ENCODE measurements at places on chromosomes 12 and 14.

GRCh38 chr14:106038263-106038662 is 511.9 kb downstream of the TMEM121 start:
- H3K36me3 ChIP-seq, result no peaks in the 10 kb centered on the region
- no peak overlapping the region for H3K27ac ChIP-seq
- H3K4me3 ChIP-seq, result no peak overlapping the region

DNA sequence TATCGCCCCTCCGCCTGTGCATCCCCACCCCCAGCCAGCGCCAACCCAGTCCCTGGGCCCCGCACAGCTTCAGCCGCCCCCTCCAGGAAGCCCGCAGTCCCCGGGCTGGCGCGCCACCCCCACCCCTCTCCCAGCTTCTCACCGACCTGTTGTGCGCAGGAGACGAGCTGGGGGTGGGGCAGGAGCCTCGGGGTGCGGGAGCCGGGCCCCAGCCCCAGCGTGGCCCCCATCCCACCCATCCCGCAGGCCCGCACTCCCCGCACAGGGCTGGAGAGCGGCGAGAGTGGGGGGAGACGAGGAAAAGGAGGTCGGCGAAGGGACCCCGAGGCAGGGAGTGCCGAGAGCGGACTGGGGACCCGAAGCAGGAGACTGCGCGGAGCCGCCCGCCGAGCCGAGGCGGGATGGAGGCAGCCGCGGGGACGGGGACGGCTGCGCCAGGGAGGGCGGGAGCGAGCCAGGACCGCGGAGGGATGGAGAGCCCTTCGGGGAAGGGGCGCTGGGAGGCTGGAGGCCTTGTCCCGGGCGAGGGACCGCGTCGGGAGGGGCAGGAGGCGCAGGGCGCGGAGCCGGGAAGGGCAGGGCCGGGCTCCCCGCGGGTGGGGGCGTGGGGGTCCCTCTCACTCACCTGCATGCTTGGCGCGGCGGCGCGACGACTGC is 498 bp downstream of the PIANP start:
- peaks cover 3% of the 10 kb centered on the region for H3K36me3 ChIP-seq
- no peak overlapping the region for H3K27ac ChIP-seq
- DNase-seq, result no peak

- H3K27me3 ChIP-seq, result peaks cover 36% of the 10 kb centered on the region
- H3K4me3 ChIP-seq, result no peak overlapping the region
- H3K27ac ChIP-seq, result no peak overlapping the region
- DNase-seq, result no peak
- no peaks in the 10 kb centered on the region for H3K36me3 ChIP-seq
Measured at GRCh38 chr12:12158858-12159257, 88.1 kb downstream of the BCL2L14 start.

DNA sequence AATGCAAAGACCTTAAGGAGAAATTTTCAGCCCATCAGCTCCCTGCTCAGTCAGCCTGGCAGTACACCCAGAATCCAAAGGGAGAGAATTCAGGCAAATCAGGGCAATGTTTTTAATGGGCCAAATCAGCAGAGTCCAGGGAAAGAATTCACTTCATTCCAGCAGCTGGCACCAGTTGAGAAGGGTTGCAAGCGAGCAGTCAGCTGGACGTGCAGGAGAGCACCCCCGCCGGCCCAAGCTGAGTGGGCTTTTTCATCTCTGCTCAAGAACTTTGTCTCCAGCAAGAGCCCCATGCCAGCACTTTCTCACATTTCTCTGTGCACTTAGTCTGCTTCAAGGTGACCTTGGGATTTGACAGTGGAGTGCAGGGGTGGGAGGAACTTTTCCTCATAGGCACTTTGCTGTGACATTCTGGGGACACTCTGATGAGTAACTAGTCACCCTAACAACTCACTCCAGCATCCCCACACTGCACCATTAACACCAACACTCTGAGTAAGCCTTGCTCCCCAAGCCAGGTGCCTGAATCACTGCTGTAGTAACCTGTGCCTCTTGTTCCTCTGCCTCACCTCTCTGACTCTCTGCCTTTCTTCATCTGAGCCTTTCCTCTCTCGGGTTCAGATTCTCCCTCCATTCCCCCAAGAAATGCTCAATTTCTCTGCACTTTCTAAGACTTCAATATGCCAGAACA is 2.2 kb downstream of the ENDOU start:
- peaks cover 23% of the 10 kb centered on the region for H3K27me3 ChIP-seq
- no peak overlapping the region for H3K27ac ChIP-seq
- no peak overlapping the region for H3K4me3 ChIP-seq
- peaks cover 7% of the 10 kb centered on the region for H3K36me3 ChIP-seq
- no peak for DNase-seq

DNA sequence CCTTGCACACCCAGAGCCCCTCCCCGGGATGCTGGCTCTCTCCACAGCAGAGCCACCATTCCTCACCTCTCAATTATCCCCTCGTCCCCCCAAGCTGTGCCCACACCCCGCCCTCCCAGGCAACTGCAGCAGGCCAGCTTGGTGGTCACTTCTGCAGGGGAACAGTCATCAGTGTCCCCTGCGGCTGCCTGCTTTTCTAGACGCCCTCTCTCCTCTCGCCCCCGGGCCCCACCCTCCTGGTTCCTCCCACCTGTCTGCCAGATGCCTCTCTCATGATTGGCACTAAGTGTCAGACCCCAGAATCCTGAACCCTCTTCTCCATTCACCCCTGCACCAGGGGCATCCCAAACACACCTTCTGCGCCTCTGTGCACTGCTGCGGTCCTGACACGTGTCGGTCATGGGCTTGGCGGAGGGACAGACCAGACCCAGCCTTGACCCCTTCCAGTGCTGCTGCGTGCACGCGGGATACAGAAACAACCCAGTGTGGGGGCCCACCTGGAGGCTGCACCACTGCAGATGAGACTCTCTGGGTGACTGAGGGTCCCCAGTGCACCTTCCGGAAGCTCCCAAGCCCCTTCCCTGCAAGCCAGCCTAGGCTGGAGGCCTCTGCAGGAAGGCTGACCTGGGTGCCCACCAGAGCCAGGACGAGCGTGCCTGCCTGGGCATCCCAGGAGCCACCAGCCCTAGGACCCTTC is 99.5 kb downstream of the SETD3 start:
- no peak for DNase-seq
- H3K4me3 ChIP-seq, result no peak overlapping the region
- H3K36me3 ChIP-seq, result no peaks in the 10 kb centered on the region

DNA sequence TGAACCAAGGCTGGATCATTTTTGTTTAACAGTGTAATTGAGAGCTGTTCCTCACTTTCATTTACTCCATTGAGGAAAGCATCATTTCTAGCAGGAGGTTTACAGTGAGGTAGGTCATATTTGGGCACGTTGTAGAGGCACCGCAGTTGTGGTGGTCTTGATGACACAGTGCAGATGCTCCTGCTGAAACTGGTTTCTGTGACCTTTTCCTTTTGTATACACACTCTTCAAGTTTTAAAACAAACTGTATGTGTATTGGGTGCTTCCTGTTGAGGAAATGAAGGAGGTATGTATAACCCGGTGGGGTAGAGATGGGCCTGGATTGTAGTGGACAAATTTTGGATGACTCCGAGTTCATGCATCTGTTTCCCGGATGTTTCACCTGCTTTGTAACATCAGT is 456.3 kb upstream of the RGS6 start:
- DNase-seq, result no peak
- H3K4me3 ChIP-seq, result no peak overlapping the region
- H3K27me3 ChIP-seq, result no peaks in the 10 kb centered on the region
- H3K4me1 ChIP-seq, result peaks cover 12% of the 10 kb centered on the region
- H3K36me3 ChIP-seq, result peaks cover 3% of the 10 kb centered on the region

- no peak for DNase-seq
- peak overlapping the region; percentile 57 for H3K27ac ChIP-seq
- H3K4me1 ChIP-seq, result no peaks in the 10 kb centered on the region
- H3K27me3 ChIP-seq, result no peaks in the 10 kb centered on the region
- H3K36me3 ChIP-seq, result peaks cover 3% of the 10 kb centered on the region
Measured at GRCh38 chr12:7907009-7907408, 29.0 kb downstream of the SLC2A3 start.
